ENCODE measurements at places on chromosomes 16 and 17.

DNA sequence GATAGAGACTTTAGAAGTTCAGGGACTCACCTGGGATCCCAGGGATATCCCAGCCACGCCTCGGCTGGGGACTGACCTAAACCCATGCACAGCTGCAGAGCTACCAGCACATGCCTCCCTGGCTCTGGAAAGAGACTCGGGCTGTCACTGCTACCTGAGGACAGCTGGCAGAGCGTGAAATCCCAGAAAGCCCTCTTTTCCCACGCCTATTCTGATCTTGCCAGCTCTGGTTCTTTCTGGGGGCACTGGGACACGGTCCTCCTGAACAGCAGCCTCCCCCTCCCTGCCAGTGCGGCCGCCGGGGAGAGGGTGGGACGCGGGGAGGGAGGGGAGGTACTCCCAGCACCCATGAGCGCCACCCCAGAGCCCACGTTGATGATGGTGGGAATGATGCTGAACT is 10.8 kb downstream of the P2RX5 start:
- DNase-seq, result no peak

GRCh38 chr16:75263291-75263962 is 12.0 kb upstream of the BCAR1 start:
- DNase-seq, result no peak

DNA sequence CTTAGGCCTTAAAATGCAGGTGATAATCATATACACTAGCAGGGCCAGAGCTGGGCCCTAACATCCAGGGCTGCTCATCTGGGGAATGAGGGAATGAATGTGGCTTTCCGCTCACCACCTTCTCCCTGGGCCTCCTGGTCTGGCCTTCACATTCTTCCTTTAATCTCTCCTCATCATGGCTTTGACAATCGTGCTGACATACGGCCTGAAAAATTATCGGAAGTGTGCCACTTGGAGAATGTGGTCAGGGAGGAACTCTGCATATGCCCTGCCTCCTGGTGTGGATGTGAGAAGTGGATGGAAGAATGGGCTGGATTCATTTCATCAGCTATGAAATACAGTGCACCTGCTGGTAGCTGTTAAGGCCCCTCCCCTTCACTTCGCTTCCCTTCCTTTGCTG is 2.4 kb downstream of the WSCD1 start:
- no peak for DNase-seq

DNA sequence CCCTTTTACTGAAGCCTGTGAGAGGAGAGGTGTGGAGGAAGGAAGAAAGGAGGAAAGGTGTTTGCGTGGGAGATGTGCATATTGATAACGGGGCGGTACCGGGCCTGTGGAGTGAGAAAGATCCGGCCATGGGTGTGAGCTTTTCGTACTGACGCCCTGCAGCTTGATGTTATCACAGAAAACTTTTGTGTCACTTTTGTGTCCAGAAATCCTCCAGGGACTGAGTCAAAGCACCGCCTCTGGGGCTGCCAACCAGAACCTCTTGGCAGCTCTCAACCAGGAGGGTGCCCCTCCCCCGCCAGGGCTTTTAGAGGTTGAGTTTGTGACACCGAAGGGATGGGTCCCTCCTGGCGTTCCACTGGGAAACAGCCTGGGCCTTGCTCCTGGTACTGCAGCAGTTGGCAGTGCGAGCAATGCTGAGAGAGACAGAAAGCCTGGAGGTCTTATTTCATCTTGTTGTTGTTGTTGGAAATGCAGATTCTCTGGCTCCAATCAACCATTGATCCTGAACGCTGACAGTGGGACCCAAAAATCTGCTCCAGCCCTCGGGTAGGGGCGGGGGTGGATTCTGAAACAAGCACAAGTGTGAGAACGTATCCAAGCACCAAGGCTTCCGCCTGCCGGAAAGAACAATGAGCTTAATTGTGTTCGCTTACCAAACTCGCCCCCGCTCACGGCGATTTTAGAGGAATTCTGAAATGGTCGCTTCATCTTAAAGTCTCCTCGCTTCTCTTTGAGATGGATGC is 65.0 kb downstream of the CRISPLD2 start:
- no peak for DNase-seq

GRCh38 chr17:2749058-2749783 is at the start of gene CCDC92B:
TSS of gene CCDC92B (minus strand) at chr17:2749652. CDS start at chr17:2735145, 14,507 bp downstream.
- no peak for DNase-seq

- DNase-seq, result no peak
Measured at GRCh38 chr16:89919535-89920406, 1.1 kb downstream of the MC1R start.

- DNase-seq, result no peak
Measured at GRCh38 chr16:57743458-57743857, 7.9 kb downstream of the KATNB1 start.

GRCh38 chr16:57184887-57185445 is 873 bp downstream of the PSME3IP1 start:
- no peak for DNase-seq

DNA sequence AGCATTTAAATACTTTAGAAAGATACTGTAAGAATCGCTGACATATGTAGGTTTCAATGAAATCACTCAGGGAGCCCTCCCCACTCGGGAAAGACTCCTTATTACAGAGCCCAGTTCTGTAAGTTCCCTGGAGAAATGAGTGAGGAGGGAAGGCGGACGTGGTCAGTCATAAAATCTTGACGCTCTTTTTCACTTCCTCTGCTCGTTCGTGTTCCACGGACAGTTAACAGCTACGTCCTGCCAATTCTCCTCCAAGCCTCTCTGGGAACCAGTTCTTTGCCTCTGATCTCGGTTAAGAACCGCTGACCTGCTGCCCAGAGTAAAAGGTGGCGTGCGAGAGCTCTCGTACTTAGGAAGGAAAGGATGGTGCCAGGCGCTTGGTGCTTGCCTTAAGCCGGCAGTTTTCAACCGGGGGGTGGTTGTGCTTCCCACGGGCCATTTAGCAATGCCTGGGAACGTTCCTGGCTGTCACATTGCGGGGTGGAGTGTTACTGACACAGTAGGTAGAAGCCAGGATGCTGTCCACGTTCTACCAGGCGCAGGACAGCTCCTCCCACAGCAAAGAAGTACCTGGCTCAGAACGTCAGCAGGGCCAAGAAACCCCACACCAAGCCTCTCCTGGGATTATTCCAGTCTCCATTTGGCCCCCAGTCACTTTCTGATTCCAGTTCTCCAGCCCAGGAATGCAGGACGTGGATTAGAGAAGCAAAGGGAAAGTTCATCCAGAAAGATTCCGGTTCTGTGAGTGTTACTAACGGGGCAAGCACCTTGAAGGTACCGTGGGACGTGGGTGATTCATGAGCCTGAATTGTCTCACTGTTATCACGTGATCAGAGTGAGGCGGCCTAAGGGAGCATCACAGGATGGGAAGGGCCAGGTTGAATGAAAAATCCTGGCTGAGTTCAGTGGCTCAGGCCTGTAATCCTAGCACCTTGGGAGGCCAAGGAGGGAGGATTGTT is 87.7 kb downstream of the MRM3 start:
- no peak for DNase-seq
